ENCODE measurements at places on chromosomes 12 and 14.

DNA sequence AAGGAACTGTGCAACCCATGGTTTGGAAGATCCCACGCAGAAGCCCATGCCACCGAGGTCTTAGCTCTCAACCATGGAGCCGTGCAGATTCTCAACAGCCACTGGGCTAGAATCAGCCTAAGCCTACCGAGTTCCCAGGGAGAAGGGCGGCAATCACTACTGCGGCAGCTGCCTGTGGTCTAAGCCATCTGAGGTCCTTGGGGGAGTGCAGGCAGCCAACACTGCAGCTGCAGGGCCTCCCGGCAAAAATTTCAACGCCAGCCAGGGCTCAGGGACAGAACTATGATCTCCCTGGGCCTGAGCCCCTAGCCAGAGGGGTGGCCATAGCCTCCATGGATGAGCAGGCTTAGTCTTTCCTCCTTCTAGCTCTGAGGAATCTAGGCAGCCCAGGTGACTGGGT, 156.8 kb upstream of the CLEC14A start:
- DNase-seq = no peak

- no peak for DNase-seq
Observed at GRCh38 chr14:41830714-41831406, 224.2 kb downstream of the LRFN5 start.

GRCh38 chr12:67074072-67074471, 195.1 kb upstream of the CAND1 start:
- DNase-seq = no peak

GRCh38 chr12:91357381-91357780, 174.8 kb upstream of the DCN start:
- no peak for DNase-seq

DNA sequence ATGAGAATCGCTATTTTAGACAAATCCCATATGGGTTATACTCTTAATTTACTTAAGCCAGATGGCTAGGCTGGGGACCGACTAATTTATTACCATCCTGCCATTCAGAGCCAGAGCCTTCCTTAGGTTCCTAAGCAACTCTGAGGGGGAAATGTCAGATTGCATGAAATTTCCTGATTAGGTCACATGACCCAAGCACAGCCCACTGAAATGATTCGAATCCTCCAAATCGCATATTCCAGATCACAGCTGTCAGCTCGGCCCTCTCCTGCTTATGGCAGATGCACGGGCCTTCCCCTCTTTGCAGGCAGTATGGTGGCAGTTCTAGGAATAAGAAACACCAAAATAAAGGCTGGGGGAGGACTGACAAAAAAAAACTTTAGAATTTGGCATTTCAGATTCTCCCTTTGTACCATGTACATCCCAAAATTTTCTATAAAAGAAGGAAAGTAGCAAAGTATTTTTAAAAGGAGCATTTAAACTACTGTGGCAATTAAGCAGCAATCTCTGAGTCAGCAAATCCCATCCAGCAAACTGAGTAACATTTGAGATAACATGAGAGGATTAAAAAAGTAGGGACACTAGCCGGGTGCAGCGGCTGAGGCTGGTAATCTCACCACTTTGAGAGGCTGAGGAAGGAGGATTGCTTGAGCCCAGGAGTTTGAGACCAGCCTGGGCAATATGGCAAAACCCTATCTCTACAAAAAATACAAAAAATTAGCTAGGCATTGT, 30.5 kb upstream of the NUDT4 start:
- no peak for DNase-seq

GRCh38 chr12:16658699-16659098, 52.7 kb upstream of the LMO3 start:
- no peak for DNase-seq

DNA sequence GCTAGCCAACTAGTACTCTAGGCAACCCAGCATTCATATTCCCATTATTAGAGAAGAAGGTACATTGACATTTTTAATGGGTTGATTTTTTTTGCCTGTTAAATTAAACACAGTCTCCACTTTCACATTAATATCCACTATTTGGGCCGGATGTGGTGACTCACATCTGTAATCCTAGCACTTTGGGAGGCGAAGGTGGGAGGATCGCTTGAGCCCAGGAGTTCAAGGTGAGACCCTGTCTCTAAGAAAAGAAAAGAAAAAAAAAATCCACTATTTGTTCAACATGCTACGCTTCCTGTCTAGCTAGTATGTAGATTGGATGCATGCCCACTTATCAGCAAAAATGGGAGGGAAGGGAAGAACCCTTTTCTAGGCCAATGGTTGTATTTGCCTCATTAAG, 7.1 kb upstream of the CRADD start:
- DNase-seq = no peak

Measured in activated T-cell treated with anti-CD3 and anti-CD28 coated beads for 48 hours (primary cell).